ENCODE measurements at places on chromosomes 11 and 22.

DNA sequence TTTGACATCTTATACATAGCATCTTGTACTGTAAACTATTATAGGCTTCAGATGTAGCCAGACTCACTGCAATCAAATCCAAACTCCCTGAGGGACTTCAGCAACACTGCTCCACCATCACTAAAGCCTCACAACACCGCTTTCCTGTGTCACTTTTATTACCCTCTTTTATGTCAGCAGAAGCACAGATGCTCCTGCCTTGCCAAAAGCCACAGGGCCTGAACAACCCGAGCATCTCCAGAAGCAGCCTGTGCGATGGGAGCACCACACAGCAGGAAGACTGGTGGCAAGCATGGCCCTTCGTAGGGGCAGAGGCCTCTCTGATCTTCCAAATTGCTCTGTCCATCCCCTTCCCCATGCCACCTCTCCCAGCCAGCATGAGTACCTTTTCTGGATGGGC lies 22.9 kb downstream of the TMEM123 start:
- DNase-seq, result no peak

GRCh38 chr11:416757-417621 lies 2.2 kb upstream of the SIGIRR start:
- DNase-seq, result no peak

GRCh38 chr11:103806130-103806895 lies 230.1 kb upstream of the DDI1 start:
- no peak for DNase-seq

DNA sequence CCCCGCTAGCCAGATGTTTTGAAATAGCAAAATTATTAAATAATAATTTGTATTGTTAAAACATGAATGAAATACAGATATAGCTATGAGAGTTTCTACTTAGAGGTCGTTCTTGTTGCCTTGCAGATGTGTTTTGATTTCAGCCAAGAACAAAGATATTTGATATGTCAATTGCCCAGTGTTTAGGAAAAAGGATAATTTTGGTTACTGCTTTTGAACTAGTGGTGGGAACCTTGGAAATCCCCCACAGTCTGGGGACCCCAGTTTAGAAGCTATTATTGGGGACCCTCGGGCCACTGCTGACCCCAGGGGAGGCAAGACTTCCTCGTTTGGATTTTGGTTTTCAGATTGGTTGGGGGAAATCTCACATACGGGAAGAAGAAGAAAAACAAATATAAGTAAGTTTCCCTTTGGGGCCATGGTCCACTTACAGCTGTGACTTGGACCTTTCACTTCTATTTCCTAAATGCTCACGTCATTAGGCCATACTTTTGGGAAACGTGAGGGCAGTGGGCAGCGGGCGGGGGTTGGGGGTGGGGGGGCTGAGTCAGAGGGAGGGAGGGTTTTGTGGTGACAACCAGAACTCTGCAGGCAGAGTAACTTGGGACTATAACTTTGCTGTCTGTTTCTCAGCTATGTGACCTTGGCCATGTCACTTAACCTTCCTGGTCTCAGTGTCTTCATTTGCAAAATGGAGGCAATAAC lies 37.0 kb downstream of the LDLRAD3 start:
- DNase-seq, result no peak

DNA sequence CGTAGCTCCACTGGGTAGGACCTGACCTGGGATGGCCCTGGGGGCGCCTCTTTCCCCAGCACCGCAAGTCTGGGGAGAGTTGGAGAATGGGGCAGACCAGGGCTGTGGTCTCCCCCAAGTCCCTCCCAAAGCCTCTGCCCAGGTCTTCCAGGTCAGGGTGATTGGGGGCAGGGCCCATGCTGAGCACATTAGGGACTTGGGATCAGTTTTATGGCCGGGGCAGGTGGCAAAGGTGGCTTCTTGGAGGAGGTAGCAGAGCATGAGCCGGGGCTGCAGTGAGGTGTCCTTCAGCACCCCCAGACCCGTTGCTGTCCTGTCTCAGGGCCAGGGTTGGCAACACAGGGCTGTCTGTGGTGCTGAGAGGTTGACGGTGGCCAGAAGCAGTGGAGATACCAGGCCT lies 6.0 kb downstream of the RELT start:
- DNase-seq, result no peak

GRCh38 chr11:48008951-48009270 lies 28.6 kb downstream of the PTPRJ start:
- DNase-seq, result peak; percentile 38

Data from activated T-cell treated with anti-CD3 and anti-CD28 coated beads for 4 hours (primary cell).